ENCODE measurements at places on chromosomes 16 and 17. TPM values are rescaled to one million over a fixed set of nuclear protein-coding genes. Genes with fewer than 3 reads are reported as not detected.

GRCh38 chr17:66652840-66653507, 181.9 kb upstream of the CACNG5 start:
- DNase-seq = no peak

- no peak for DNase-seq
Observed at GRCh38 chr16:54048586-54049495, 237.7 kb downstream of the IRX3 start.

GRCh38 chr17:41416479-41416878, 7.9 kb downstream of the KRT37 start:
- DNase-seq = no peak

GRCh38 chr17:37829592-37830123, 84.8 kb upstream of the HNF1B start:
- no peak for DNase-seq

OMG gene
- not detected for total RNA-seq

DNA sequence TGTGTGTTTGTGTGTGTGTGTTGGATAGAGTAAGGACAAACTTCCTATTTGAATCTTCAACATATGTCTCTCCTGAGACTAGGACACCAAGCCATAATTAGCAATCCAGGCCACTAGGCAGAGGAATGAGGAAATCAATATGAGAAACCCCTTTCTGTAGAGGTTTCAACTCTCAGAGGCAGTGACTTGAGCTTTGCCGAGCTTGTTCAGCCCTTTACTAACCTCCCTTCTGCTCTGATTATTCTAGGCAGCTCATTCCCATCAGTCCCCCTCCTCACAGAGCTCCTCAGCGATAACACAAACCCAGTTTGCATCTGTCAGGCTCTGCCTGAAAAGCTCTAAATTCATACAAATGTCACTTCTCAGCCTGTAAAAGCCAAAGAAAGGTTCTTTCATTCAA, 1030.3 kb downstream of the CDH8 start:
- no peak for DNase-seq

DNA sequence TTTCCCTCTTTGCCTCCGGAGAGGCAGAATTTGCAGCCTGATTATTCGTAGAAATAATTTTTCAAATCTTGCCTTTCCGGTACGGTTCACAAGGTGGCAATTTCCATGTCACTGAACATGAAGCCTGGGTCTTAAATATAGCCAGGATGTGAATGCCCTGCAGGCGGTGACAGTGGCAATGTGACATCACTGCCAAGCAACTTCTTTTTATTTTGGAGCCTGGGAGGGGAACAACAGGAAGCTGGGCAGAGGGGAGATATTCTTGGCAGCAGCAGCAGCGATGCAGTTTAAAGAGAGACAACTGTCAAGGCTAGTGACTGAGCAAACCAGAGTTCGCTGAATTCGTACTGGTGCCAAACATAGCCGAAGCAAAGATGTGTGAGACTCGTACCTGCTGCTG, 171.1 kb downstream of the SNX29 start:
- no peak for DNase-seq

GRCh38 chr17:1134634-1135324, 45.0 kb downstream of the ABR start:
- DNase-seq = no peak

DNA sequence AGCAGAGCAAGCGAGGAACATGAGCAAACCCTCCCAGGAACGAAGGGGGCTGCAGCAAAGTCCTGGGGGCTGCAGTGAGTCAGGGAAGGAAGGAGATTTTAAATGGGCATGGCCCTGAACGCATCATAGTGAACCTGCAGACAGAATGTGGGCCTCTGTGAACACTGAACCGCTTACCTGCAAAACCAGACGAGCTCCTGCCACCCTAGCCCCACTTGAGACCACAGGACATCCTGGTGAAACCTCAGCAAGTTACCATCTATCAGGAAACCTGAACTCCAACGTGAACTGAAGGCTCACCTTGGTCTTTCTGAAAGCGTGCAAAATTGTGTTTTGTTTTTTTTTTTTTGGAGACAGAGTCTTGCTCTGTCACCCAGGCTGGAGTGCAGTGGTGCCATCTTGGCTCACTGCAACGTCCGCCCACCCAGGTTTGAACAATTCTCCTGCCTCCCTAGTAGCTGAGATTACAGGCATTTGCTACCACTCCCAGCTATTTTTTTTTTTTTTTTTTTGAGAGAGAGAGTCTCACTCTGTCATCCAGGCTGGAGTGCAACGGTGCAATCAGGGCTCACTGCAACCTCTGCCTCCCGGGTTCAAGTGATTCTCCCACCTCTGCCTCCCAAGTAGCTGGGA, 30.8 kb downstream of the FANCA start:
- no peak for DNase-seq

SLC13A5 gene
- not detected for total RNA-seq

EFCAB5 gene
- 1.6 TPM for total RNA-seq

TMC7 gene
- 18.6 TPM for total RNA-seq

GRCh38 chr16:83917152-83918120, 18.5 kb downstream of the MLYCD start:
- no peak for DNase-seq

SOST gene
- total RNA-seq = not detected
